ENCODE measurements at places on chromosomes 13 and 19. TPM values are rescaled to one million over a fixed set of nuclear protein-coding genes. Genes with fewer than 3 reads are reported as not detected.

GRCh38 chr13:112843392-112844111 is 125.5 kb upstream of the MCF2L start:
- no peak for DNase-seq

DNA sequence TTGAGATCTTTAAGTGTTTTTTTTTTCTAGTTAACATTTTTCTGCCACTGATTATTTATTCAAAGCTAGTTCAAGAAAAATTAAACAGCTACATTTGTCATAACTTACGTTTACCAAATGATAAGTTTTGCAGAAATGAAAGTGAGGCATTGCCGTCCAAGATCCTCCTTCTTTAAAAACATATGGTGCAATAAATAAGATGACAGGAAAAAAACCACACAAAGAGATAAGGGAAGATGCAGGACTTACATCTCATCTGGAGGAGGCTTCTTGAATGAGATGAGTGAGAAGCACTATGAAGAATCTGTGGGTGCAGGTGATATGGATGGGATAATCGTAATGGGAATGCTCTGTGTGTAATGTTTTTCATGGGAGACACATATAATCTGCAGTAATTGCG is 12.4 kb downstream of the TNFSF13B start:
- DNase-seq, result no peak

DNA sequence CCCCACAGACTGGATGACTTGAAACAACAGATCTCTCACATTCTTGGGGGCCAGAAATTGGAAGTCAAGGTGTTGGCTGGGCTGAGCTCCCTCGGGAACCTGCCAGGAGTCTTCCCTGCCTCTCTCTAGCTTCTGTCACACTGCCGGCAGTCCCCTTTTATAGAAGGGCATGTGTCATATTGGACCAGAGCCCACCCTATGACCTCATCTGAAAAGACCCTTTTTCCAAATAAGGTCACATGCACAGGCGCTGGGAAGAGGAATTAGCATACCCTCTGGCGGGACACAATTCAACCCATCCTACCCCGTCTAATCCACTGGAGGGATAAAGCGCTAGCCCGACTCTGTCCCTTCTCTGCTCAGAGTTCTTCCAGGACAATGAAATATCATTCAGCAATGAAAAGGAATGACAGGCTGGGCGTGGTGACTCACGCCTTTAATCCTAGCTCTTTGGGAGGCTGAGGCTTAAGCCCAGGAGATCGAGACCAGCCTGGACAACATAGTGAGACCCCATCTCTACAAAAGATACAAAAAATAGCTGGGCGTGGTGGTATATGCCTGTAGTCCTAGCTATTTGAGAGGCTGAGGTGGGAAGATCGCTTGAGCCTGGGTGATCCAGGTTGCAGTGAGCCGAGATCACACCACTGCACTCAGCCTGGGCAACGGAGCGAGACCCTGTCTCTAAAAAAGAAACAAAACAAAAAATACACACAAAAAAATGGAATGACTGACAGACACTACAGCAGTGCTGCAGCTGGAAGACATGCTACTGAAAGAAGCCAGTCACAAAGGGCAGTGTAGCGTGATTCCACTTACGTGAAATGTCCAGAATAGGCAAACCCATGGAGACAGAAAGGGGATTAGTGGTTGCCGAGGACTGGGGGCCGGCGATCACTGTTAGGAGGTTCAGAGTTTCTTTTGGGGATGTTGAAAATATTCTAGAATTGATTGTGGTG is 28.5 kb downstream of the MEIS3 start:
- DNase-seq, result no peak

DNA sequence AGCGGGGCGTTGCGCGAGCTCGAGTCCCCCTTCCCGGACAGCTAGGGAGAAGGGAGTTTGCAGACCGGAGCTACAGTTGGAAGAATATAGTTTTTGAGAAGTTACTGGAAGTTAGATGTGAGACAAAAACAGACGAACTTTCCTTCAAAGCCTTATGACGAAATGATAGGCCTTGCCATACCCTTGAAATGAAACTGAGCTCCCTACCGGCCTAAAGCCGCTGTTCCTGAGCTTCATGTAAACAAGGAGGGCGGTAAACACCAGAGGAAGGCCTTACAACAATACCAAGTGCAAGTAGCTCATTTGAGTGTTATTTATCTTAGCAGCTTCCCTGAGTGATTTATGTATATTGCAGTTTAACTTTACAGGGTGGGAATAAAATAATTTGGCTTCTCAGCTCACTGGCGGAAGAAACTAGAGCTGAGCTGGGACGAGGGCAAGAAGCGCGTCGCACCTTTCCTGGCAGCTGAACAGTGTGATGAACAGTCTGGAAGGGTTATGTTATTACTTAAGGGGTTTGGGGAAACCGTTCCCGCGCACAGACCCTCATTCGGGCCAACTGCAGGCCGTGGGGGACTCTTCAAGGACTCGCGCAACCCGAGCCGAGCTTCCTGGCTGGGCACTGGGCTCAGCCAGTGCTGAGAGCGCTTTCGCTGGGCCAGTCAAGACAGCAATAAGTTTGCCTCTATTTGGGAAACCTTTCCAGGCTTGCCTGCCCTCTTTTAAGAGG is 111.2 kb downstream of the KCNRG start:
- DNase-seq, result no peak

DNA sequence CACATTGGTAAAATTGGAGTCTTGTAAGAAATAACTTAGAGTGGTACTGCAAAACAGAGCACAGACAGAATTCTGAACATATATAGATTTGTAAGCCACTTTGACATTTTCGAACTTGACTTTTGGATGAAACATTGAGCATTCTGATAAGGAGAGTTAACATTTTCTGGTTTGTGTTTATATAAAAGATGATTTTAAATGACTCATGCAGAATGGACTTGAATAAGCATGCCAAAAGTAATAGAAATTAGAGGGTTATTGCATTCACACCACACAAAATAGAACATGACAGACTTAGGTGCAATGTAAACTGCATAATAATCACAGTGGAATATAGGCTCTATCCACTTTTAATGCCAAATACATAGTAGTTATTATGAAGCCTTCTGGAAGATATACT is 507.0 kb downstream of the DACH1 start:
- no peak for DNase-seq

- DNase-seq, result no peak
Measured at GRCh38 chr19:11685676-11686650, 52.8 kb downstream of the ZNF823 start.

- no peak for DNase-seq
Measured at GRCh38 chr13:101576455-101576854, 124.0 kb downstream of the ITGBL1 start.

- no peak for DNase-seq
Measured at GRCh38 chr19:39768334-39768733, 10.3 kb upstream of the LEUTX start.

RXFP2 gene
- total RNA-seq, result not detected

ENOX1 gene
- total RNA-seq, result 0.18 TPM

LILRB1 gene
- 2.6 TPM for total RNA-seq

ICAM4 gene
- total RNA-seq, result 0.15 TPM
